ENCODE measurements at places on chromosomes 11 and 22. TPM values are rescaled to one million over a fixed set of nuclear protein-coding genes. Genes with fewer than 3 reads are reported as not detected.
A peak's percentile ranks its signal among the peaks of the same experiment; 100 is the strongest.

DNA sequence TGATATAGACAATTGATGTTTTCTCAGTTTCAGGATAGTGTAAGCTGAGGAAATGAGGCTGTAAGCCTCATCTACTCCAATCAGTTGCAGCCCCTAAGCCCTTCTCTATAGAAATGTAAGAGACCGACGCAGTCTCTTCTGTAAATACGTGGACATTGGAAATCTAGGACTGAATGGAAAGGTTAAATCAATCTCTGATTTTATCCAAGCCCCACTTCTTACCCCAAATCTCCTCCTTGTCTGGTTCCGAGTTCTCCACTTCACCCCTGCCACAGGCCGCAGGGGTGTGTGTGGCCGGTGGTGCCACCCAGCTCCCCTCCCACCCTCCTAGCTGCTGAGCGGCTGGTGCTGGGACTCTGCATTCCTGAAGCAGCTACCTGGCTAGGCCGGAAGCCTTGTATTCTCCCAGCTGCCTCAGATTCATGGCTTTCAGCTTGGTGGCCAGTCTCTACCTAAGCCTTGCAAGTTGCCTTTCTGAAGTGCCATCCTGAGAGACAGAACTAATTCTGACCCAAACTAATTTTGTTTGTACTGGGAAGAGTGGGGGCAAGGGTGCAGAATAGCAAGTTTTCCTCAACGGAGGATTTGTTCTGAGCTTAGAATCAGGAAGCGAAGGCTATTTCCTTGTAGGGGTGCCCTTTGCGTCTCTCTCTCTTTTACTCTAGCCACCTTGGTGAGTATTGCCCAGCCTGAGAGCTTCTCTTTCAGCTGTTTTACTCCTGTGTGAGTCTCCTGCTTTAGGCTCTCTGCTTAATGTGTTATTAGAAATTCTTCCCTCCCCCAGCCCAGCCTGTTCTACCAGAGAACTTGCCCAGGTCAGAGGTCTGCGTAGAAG lies 749 bp downstream of the VWA5A start:
- no peaks in the 10 kb centered on the region for H3K27me3 ChIP-seq
- H3K27ac ChIP-seq, result peak overlapping the region; percentile 78
- H3K4me1 ChIP-seq, result no peaks in the 10 kb centered on the region
- H3K36me3 ChIP-seq, result peaks cover 6% of the 10 kb centered on the region
- peak; percentile 54 for DNase-seq

GRCh38 chr22:42637555-42637954 lies 2.8 kb downstream of the ATP5MGL start:
- no peak for DNase-seq
- H3K27ac ChIP-seq, result no peak overlapping the region
- no peak overlapping the region for H3K4me3 ChIP-seq
- H3K36me3 ChIP-seq, result no peaks in the 10 kb centered on the region
- H3K4me1 ChIP-seq, result no peaks in the 10 kb centered on the region

- H3K4me1 ChIP-seq, result no peaks in the 10 kb centered on the region
- H3K36me3 ChIP-seq, result no peaks in the 10 kb centered on the region
- no peak overlapping the region for H3K27ac ChIP-seq
These were observed 86.1 kb downstream of the APIP start for GRCh38 chr11:34830035-34830434.

- H3K4me3 ChIP-seq, result no peak overlapping the region
- H3K27me3 ChIP-seq, result no peaks in the 10 kb centered on the region
- no peak for DNase-seq
- no peak overlapping the region for H3K27ac ChIP-seq
These were observed 17.8 kb downstream of the TSPAN4 start for GRCh38 chr11:860234-861104.

DNA sequence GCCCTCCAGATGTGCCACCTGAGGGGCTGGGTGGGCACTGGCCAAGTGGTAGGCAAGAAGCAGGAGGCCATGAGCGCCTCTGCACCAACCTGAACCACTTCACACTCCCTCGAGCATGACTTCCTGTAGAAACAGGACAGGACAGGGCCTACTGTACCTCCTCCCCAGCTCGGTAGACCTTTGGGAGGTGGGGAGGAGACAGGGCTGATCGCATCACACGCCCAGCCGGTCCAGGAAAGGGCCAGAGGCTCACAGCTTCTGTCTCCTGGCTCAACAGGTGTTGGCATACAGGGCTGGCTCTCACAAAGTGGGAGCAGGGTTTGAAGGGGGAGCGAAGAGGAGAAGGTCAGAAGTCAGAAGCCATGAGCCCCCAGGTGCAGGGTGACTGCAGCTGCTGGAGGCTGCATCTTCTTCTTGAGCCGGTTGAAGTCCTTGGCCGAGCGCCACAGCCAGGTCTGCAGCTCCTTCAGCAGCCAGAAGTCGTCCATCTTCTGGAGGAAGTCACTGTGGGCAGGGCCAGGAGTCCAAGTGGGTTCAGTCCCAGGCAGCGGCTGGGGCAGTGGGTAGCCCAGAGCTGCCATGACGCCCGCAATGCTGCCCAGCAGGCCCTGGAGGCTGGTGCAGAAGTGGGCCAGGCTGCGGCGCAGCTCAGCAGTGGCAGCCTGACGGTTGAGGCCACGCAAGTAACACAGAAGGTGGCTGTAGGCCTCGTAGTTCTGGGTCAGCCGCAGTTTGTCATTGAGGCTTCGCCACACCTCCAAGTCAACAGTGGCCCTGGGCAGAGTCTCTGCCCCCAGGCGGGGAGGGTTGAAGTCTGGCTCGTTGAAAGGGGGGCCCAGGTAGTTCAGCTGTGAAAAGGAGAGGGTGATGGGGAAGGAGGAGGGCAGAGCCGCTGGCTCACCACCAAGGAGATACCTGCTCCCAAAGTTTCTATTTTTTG lies 8.3 kb downstream of the CLCF1 start:
- no peaks in the 10 kb centered on the region for H3K4me1 ChIP-seq
- DNase-seq, result no peak
- no peak overlapping the region for H3K4me3 ChIP-seq
- H3K36me3 ChIP-seq, result no peaks in the 10 kb centered on the region
- no peak overlapping the region for H3K27ac ChIP-seq

- no peaks in the 10 kb centered on the region for H3K27me3 ChIP-seq
- no peak overlapping the region for H3K4me3 ChIP-seq
- H3K36me3 ChIP-seq, result no peaks in the 10 kb centered on the region
- H3K27ac ChIP-seq, result no peak overlapping the region
These were observed 37.7 kb downstream of the DSCAML1 start for GRCh38 chr11:117759305-117759704.

GRCh38 chr22:46776876-46777608 lies 14.6 kb downstream of the TBC1D22A start:
- DNase-seq, result no peak
- no peak overlapping the region for H3K27ac ChIP-seq
- no peak overlapping the region for H3K4me3 ChIP-seq
- H3K36me3 ChIP-seq, result no peaks in the 10 kb centered on the region

PHOX2A gene
- not detected for total RNA-seq

ADAMTS15 gene
- total RNA-seq, result 16.0 TPM

MRGPRD gene
- total RNA-seq, result not detected

GAS2 gene
- 2.1 TPM for total RNA-seq

CCDC89 gene
- total RNA-seq, result 1.1 TPM

ZNF280B gene
- total RNA-seq, result 0.21 TPM

Measured in aorta (tissue), 5 donors.